ENCODE measurements at places on chromosomes 12 and 14.

- DNase-seq = peak; percentile 37
These were observed 55.8 kb downstream of the SRRM4 start for GRCh38 chr12:119036878-119037825.

DNA sequence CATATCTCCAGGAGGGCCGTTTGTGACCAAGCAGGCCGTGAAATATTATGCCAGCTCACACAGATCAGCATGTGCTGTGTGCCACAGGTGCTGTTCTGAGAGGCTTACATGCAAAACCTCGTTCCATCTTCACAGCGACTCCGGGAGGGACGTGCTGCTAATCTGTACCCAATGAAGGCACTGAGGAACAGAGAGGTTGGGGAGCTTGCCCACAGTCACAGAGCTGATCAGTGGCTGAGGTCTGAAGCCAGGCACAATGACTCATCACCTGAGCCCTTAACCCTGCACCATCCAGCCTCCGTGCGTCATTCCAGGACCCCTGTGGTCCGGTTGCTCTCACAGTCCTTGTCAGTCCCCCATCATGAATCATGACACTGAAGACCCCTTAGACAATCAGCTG is 66.7 kb downstream of the SLC6A12 start:
- no peak for DNase-seq

GRCh38 chr12:57309420-57309819 is 58.4 kb upstream of the STAC3 start:
- DNase-seq = no peak

DNA sequence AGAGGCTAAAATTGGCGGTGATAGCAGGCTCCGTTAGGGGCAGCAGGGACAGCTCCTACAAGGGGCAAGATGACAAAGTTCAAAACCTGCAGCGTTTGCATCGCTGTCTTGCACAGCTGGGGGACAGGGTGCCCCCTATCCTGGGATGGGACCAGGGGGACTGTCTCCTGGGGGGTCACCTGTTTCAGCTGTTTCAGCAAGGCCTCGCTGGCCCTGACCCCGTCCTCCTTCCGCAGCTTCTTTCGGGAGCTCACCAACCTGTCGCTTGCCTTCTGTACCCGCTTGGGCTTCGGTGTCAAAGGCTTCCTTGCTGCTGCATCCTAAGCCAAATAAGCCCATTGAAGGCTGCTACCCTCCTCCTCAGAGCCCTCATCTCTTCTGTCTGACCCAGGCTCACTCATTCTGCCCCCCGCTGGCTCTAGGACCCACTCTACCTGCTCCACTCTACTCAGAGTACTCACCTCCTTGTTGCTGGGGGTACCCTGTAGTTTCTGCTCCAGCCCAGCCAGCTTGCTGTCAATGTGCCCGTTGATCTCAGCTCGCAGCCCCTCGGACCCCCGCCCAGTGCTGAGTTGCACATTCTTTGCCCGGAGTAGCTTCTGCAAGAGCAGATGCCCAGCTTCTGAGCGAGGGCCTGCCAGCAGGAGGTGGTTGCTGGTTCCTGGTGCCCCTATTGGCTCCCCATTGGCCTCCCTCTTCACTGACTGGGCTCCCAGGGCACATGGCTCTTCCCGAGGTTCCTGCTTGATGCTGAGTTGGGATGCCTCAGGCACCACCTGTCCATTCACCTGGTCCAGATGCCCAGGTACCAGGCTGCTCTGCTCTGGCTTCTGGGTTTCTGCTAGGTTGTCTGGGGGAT is 12.4 kb upstream of the PRKAG1 start:
- DNase-seq = no peak
